NCI-H2171 (cell line): ENCODE measurements at places on chromosomes 2 and 18.
A peak's percentile ranks its signal among the peaks of the same experiment; 100 is the strongest.

DNA sequence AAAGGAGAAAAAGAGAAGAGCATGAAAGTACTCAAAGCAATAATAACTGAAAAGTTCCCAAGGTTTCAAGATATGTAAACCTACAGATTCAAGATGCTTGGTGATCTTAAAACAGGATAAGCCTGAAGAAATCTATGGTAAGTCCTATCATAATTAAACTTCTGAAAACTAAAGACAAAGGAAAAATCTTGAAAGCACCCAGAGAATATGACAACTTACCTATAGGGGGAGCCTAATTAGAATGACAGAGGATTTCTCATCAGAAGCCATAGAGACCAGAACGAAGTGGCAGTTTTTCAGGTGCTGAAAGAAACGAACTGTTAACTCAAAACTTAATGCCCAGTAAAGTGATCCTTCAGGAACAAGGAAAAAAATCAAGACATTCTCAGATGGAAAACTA lies 59.7 kb downstream of the XDH start:
- DNase-seq = no peak

DNA sequence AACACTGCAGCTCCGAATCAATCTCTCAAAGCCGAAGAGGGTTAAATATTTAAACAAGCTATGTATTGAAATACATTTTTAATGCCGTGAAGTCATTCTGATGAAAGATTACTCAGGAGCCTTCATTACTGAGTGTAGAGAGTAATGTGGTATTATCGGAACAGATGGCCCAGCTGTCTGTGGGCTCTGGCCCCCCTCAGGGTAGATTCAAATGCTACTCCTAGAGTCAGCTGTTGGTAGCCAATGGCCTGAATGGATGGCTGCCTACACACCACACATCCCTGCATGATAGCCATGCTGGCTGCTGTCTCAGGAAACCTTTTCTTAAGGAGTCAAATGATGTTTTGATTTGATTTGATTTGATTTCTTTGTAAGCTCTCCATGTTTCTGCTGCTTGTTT lies 732.3 kb upstream of the CELF4 start:
- no peak for DNase-seq

DNA sequence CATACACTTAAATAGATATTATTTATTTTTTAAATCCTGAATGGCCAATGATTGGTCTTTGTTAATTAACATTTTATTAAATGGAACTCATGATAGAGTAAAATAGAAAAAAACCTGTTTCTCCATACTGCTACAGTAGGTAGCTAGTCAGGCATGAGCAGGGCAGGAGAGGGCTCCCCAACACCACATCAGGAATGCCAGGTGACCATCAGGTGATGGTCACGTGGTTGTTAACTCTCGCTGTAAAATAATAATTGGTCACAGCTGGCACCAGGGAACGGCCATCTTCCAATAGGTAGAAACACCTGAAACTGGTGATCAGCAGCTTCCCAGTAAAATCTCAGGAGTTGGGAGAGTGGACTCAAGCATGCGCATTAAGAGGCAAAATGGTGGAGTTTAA lies 172.2 kb downstream of the MEIS1 start:
- DNase-seq = no peak

DNA sequence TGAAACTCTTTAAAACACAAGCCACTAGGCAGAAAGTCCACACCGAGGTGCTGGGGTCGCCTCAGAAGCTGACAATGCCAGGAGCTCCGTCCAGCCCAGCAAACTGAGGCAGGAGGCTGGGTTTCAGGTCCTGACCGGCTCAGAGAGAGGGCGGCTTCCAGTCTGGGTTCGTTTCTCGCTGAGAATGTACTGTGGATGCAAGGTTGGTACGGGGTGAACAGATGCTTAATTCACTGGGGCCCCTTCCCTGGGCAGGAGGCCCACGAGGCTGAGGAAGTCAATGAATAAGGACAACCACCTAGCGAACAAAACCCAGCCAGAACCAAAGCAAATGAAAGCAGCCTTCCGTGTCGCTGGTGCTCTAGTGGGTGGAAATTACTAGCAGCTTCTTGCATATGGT lies 142.0 kb downstream of the RTP5 start:
- no peak for DNase-seq

- DNase-seq = no peak
Observed at GRCh38 chr2:33059471-33060156, 112.9 kb downstream of the LTBP1 start.

DNA sequence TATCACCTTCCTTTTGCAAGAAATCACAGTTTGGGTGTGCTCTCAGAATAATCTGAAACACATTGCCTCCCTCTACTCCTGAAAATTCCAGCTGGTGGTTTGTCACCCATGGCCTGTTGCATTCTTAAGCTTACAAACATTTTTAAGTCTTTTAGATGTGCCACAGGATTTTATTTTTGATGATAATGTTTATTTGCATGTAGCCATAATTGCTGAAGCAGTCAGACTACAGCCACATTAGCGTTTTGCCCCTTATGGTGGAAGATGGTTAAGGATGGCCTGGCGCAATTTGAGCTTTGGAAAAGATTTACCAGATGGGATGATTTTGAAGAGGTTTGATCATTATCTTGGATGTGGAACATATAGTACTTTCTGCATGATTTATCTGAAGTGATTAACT lies 439.5 kb downstream of the MEIS1 start:
- peak; percentile 10 for DNase-seq

DNA sequence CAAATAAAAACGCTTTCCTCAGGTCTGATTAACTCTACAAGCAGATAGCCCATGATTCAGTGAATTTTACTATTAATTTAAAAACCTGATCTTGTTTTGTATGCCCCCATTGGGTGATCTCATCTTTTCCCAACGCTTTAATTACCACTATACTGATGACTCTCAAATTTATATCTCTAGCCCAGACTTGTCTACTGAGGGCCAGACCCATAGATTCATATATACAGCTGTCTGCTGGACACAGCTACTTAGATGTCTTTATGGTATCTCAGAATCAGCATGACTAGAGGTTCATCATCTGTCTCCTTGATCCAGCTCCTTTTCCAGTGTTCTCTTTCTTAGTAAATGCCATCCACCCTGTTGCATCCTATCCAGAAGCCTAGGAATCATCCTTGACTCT lies 33.8 kb downstream of the TAF1B start:
- no peak for DNase-seq

DNA sequence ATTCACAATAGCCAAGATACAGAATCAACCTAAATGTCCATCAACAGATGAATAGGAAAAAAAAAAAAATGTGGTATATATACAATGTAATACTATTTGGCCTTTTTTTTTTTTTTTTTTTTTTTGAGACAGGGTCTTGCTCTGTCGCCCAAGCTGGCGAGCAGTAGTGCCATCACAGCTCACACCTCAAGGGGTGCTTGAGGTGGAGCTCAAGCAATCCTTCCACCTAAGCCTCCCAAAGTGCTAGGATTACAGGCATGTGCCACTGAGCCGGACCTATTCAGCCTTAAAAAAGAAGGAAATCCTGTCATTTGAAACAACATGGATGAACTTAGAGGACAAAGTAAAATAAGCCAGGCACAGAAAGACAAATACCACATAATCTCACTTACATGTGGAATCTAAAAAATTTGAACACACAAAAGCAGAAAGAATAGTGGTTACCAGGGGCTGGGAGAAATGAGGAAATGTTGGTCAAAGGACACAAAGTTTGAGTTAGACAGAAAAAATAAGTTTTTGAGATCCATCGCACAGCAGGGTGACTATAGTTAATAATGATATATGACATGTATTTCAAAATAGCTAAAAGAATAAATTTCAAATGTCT lies 26.0 kb downstream of the TLK1 start:
- no peak for DNase-seq

- DNase-seq = no peak
Observed at GRCh38 chr2:231692847-231693246, 15.5 kb upstream of the PTMA start.

DNA sequence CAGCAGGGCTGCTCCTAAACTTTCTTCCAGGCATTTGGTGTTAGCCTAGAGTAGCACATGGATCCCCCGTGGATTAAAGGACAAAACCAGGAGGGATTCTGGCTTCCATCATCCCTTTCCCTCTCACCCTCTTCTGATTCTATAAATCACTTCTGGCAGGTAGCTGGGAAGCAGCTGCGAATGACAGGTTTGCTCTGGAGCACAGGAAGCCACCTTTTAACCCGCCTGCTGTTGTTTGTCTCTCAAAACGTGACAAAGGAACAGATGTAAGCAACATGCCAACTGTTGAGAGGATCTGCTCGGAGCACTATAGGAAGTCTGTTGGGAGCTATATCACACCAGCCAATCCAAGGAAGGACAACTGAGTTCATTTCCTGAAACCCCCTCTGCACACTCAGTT lies 101.9 kb downstream of the ACTR2 start:
- peak; percentile 90 for DNase-seq

DNA sequence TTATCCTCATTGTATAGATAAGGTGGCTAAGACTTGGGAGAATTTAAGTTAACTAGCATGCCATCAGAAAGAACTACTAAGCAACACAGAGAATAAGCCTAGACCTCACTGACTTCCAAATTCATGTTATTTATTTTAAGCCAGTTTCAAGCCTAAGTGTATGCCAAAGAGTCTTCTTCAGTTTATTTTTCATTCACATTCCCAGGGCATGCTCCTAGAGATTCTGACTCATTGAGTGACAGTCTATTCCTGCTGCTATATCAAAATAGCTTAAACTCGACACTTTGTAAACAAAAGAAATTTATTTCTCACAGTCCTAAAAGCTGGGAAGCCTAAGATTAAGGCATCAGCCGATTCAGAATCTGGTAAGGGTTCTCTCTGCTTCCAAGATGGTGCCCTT lies 467.1 kb downstream of the MBD2 start:
- no peak for DNase-seq

GRCh38 chr2:46984642-46985476 lies 69.3 kb upstream of the MCFD2 start:
- DNase-seq = no peak

GRCh38 chr2:166285215-166285614 lies 90.5 kb downstream of the SCN9A start:
- no peak for DNase-seq

GRCh38 chr2:204948024-204948763 lies 402.9 kb downstream of the PARD3B start:
- no peak for DNase-seq

GRCh38 chr2:187566266-187566665 lies 12.0 kb upstream of the TFPI start:
- no peak for DNase-seq

GRCh38 chr2:203748331-203749126 lies 42.1 kb downstream of the CD28 start:
- no peak for DNase-seq

- DNase-seq = no peak
Observed at GRCh38 chr2:120886534-120887319, 151.1 kb downstream of the GLI2 start.

DNA sequence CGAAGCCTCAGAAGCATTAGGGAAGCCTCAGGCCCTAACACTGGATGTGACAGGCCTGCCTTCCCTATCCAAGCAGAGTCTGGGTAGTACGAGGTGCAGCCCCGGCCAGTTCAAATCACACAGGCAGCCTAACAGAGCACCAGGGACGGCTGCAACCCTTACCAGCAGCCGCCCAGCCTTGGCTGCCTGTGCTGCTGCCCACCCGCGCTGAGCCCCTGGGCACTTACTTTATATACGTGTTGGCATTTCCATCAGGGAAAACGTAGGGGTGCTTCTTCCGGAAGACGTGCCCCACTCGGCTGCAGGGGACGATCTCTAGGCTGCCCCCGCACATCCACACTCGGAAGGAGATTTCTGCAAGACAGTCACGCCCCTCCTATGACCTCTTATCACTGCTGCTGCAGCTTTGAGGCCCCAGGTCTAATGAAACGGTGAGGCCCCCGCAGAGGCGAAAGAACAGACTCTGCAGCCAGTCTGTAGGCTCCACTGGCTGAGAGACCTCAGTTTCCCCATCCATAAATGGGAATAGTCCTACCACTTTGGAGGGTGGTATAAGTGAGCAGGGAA lies 124.7 kb upstream of the CAPN13 start:
- no peak for DNase-seq

DNA sequence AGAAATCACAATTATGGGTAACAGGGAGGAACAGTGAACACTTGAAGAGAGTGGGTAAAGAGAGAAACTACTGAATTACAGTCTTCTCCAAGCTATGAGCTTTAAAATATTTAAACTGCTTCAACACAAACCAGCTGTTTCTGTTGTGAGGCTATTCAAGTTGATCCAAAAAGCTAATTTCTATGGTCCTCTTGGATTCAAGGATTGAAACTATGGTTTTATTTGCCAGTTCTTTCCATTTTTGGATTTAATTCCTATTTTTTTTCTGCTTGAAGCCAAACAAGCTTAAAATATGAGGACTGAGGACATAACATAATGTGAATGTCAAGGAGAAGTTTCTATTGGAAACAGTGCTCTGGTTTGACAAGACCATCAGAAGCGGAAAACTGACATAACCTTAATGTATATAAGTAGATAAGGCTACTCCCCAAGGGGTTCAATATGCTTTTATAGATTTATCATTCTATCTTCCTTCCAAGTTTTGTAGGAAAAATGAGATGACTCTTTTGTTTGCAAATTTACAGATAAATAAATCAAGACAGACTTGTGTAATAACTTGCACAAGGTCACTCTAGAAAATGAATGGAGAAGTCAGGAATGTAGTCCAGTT lies 60.7 kb upstream of the AQP4 start:
- DNase-seq = no peak

DNA sequence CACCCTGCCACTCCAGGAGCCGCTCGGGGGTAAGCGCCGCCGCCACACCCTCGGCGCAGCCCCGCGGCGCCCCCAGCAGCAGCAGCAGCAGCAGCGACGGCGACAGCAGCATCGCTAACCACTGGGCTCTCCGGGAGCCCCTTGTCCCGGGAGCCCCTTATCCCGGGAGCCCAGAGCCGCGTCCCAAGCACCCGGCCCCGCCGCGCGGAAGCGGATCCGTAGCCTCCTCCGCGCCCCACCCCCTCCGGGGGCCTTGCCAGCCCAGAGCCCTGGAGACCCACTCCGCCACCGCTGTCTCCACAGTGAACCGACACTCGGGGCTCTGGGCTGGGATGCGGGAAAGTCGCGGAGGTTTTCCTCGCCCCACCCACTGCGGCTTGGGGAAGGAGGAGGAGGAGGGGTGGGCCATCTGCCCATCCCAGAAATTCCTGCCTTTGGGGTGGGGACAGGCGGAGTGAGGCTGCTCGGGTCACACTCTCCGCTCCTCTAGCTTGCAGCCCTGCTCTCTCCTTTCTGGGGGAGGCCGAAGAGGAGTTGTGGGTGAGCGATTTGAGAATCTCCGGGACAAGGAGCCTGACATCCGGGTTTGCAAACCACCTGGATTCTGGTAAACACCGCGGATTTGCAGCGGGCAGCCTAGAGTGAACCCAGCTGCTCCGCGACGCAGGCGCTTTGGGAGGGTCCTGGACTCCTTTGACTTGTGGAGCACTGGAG lies at the start of gene PLA2R1:
Gene PLA2R1, minus strand, starts transcription at position 324 of the 714 bp plus-strand sequence. Its CDS starts 212 bp downstream, at position 112.
- DNase-seq = peak; percentile 30
